Esophagus squamous epithelium (tissue), 5 donors: ENCODE measurements at places on chromosomes 12 and 14. TPM values are rescaled to one million over a fixed set of nuclear protein-coding genes. Genes with fewer than 3 reads are reported as not detected.

Gene PPM1H
- 0.09 TPM for total RNA-seq

Gene AMDHD1
- 0.26 TPM for total RNA-seq

DNA sequence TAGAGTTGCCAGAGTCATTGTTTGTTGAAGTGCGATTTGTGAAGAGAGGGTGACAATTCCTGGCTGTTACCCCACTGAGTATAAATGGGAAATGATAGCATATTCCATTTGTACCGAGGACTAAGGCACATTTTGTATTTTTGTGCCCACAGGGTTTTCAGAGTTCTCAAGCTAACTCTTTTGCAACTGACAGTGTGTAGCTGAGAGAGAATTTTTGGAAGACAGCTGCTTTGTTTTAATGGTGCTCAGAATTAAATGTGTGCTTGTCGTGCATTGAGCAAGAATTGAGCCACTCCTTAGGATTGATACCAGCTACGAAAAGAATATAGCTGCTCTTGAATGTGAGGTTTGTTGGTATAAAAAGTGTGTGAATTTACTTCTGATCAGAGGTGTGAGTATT, 21.7 kb downstream of the ANKRD13A start:
- H3K27ac ChIP-seq: no peak overlapping the region
- no peaks in the 10 kb centered on the region for H3K27me3 ChIP-seq
- no peak for DNase-seq
- no peak overlapping the region for H3K4me3 ChIP-seq

DNA sequence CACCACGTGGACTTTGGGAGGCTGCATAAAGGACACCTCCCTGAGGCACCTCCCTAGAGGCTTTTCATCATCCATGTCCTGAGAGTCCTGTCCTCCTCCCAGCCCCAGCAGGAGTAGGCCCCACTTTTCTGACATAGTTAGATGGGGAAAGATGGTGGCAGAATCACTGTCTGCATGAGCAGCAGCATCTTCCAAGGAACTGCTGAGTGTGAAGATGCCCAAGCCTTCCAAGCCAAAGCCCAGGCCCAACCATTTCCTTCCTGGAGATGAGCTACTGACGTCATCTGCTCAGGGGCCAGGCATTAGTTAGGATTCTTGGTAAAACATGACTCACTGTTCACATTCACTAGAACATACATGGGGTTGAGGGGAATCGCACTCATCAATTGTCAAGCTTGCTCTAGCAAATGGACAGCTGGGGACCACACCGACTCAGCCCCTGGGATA, 37.3 kb downstream of the VDR start:
- H3K4me3 ChIP-seq: no peak overlapping the region
- no peak for DNase-seq
- peaks cover 23% of the 10 kb centered on the region for H3K4me1 ChIP-seq
- no peaks in the 10 kb centered on the region for H3K27me3 ChIP-seq
- H3K27ac ChIP-seq: no peak overlapping the region
- peaks cover 13% of the 10 kb centered on the region for H3K36me3 ChIP-seq

- no peaks in the 10 kb centered on the region for H3K27me3 ChIP-seq
- peak; percentile 92 for DNase-seq
- peaks cover 24% of the 10 kb centered on the region for H3K4me1 ChIP-seq
Measured at GRCh38 chr12:6851153-6851920, at the start of gene CDCA3. TSS of gene CDCA3 (minus strand) at chr12:6851286. CDS start at chr12:6850952, 334 bp downstream.

DNA sequence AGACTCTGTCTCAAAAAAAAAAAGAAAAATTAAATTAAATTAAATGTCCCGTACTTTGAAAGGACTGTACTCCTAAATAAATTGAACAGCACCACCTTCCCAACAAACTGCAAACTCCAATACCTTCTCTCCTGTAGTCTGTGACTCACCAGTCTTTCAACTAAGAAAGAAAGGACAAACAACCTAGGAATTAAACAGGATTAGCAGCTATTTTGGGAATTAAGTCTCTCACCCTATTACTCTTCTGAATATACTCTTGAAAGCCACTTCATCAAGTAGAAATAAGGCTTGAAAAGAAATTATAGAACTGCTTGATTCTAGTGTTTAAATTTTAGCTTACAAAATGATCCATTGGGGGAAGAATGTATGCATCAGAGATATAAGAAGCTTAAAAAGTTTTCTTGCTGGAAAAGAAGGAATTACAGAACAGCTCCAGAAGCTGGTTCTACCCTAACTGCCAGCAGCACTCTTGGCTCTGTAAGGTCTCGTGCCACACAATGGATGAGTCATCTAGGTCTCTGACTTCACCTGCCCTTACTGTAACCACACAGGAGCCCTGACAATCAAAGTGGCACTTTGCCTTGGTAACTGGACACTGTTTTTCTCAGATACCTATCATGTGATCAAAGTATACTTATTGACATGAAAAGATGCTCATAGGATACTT, 57.0 kb upstream of the CERS5 start:
- H3K27ac ChIP-seq: peak overlapping the region; percentile 84
- no peak overlapping the region for H3K4me3 ChIP-seq
- peaks cover 29% of the 10 kb centered on the region for H3K4me1 ChIP-seq
- H3K27me3 ChIP-seq: no peaks in the 10 kb centered on the region

Gene NKX2-8
- 3.4 TPM for total RNA-seq

- H3K4me1 ChIP-seq: peaks cover 6% of the 10 kb centered on the region
- no peaks in the 10 kb centered on the region for H3K36me3 ChIP-seq
- no peak overlapping the region for H3K4me3 ChIP-seq
- peaks cover 10% of the 10 kb centered on the region for H3K27me3 ChIP-seq
- no peak overlapping the region for H3K27ac ChIP-seq
- DNase-seq: no peak
Measured at GRCh38 chr14:104603711-104604401, 716 bp downstream of the TMEM179 start.

Gene HCAR1
- total RNA-seq: 0.23 TPM

- H3K4me3 ChIP-seq: no peak overlapping the region
- H3K36me3 ChIP-seq: no peaks in the 10 kb centered on the region
- no peak for DNase-seq
- H3K27me3 ChIP-seq: no peaks in the 10 kb centered on the region
Measured at GRCh38 chr12:51827925-51828818, 20.3 kb downstream of the FIGNL2 start.

- no peaks in the 10 kb centered on the region for H3K27me3 ChIP-seq
- no peaks in the 10 kb centered on the region for H3K4me1 ChIP-seq
- no peak for DNase-seq
- H3K36me3 ChIP-seq: peaks cover 53% of the 10 kb centered on the region
- H3K4me3 ChIP-seq: no peak overlapping the region
Measured at GRCh38 chr12:26666286-26666685, 166.7 kb downstream of the ITPR2 start.

Gene RTL1
- not detected for total RNA-seq

GRCh38 chr12:51217133-51217967, 512 bp downstream of the POU6F1 start:
- peaks cover 10% of the 10 kb centered on the region for H3K4me1 ChIP-seq
- no peaks in the 10 kb centered on the region for H3K27me3 ChIP-seq
- H3K36me3 ChIP-seq: no peaks in the 10 kb centered on the region
- peak overlapping the region; percentile 98 for H3K27ac ChIP-seq
- peak overlapping the region; percentile 94 for H3K4me3 ChIP-seq

GRCh38 chr12:80894179-80894578, 43.6 kb downstream of the LIN7A start:
- H3K4me1 ChIP-seq: no peaks in the 10 kb centered on the region
- no peak overlapping the region for H3K4me3 ChIP-seq
- no peaks in the 10 kb centered on the region for H3K36me3 ChIP-seq
- H3K27ac ChIP-seq: no peak overlapping the region

Gene EML1
- 22.9 TPM for total RNA-seq

DNA sequence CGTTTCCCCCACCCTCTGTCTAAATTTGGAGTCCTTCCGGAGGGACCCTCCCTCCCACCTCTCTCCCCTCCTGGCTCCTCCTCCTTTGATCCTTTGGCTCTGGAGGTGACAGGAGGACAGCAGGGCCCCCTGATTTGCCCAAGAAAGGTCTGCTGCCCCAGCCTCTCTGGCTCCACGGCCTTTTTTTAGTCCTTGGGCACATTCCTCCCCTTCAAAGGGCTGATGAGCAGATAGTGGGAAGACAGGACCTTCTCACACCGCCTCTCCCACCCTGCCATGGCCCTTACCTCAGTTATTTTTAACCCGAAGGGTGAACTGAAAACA, 196 bp upstream of the MYH6 start:
- no peak overlapping the region for H3K4me3 ChIP-seq
- no peaks in the 10 kb centered on the region for H3K4me1 ChIP-seq
- DNase-seq: no peak
- no peaks in the 10 kb centered on the region for H3K36me3 ChIP-seq
- peaks cover 62% of the 10 kb centered on the region for H3K27me3 ChIP-seq

Gene GTF2H3
- 50.2 TPM for total RNA-seq

Gene TRHDE
- total RNA-seq: under 0.01 TPM

Gene KRT80
- 20.9 TPM for total RNA-seq

DNA sequence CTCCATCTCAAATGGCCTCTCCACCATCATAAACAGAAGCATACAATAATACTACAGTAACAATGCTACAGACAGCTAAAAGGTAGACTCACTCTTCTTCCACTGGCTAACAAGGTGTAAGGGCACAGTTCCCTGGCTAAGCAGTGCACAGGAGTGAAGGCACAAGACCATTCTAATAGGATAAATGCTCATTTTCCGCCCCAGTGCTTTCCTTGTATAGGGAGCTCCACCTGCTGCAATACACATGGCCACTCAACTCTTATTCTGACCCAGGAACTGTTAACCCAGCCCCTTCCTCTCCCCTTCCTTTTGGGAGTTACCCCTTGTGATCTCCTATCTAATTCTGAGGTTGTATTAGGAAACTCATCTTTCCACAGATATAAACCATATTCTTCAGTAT, 124.6 kb downstream of the KCNK10 start:
- DNase-seq: no peak
- no peaks in the 10 kb centered on the region for H3K4me1 ChIP-seq
- no peaks in the 10 kb centered on the region for H3K27me3 ChIP-seq
- H3K36me3 ChIP-seq: no peaks in the 10 kb centered on the region

- H3K36me3 ChIP-seq: no peaks in the 10 kb centered on the region
- H3K4me3 ChIP-seq: no peak overlapping the region
- no peak overlapping the region for H3K27ac ChIP-seq
- no peaks in the 10 kb centered on the region for H3K4me1 ChIP-seq
Measured at GRCh38 chr12:72234886-72235285, 37.3 kb upstream of the TRHDE start.

DNA sequence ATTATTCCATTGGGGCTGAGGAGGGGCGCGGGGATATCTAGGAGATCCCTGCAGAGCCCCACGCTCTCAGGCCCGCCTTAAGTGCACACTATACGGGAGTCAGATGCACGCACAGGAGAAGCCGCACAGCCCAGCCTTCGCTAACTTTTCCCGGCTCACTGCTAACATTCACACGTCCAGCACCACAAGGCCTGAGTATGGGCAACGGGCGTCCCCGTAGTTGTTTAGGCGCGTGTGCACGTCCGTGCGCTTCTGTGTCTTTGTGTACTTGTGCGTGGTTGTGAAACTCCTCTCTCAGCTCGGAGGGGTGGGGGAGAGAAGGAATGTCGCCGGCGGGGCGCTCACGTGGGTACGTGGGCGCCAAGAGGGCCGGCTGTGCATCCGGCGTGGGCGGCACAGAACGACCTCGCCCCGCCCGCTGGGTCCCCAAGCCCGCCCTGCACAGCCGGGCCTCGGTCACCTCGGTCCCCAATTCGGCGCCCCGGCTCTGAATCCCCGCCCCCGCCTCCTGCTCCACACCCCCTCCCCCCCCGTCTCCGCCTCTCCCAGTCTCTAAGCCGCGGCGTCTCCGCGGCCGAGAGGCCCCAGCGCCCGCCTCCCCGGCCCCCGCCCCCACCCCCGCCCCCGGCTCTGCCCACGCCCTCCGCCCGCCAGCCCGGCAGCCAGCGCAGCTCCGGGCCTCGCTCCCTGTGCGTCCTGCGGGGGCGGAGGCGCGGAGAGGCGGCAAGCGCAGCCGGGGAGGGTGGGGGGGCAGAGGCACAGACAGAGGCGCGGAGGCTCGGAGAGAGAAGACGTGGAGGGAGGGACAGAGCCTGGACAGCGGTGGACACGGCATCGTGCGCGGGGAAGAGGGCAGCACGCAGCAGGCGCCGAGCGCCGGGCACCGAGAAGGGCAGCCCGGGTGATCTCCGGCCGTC, at the start of gene NAB2:
NAB2 (plus strand) TSS at position 761 of the 917 bp plus-strand sequence. CDS start 158 bp downstream, outside the sequence.
- H3K4me3 ChIP-seq: peak within 1 kb of the TSS; percentile 85
- peak; percentile 79 for DNase-seq
- H3K36me3 ChIP-seq: peaks cover 3% of the 10 kb centered on the region
- H3K27ac ChIP-seq: peak within 1 kb of the TSS; percentile 98

GRCh38 chr14:20631023-20631879, 10.2 kb downstream of the OR6S1 start:
- H3K4me3 ChIP-seq: no peak overlapping the region
- no peaks in the 10 kb centered on the region for H3K27me3 ChIP-seq
- H3K36me3 ChIP-seq: no peaks in the 10 kb centered on the region
- H3K27ac ChIP-seq: no peak overlapping the region

Gene TEX52
- not detected for total RNA-seq

GRCh38 chr14:61751475-61751989, 10.7 kb upstream of the SNAPC1 start:
- DNase-seq: no peak
- H3K27me3 ChIP-seq: no peaks in the 10 kb centered on the region
- H3K36me3 ChIP-seq: peaks cover 28% of the 10 kb centered on the region
- H3K27ac ChIP-seq: peak overlapping the region; percentile 93
- peaks cover 8% of the 10 kb centered on the region for H3K4me1 ChIP-seq
- H3K4me3 ChIP-seq: peak overlapping the region; percentile 61

DNA sequence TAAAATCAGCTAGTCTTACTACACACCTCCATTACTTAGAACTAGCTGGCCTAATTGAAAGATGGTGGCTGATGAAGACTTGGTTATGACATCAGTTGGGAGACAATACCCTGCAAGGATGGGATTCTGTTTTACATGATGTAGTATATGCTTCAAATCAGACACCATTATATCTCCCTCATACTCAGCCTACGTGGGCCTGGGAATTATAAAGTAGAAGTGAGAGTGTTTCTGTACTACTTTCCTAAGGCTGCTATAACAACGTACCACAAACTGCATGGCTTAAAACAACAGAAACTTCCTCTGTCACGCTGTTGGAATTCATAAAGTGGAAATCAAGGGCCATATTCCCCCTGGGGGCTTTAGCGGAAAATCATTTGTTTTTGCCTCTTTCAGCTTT, 190.4 kb downstream of the PAH start:
- DNase-seq: no peak
- no peaks in the 10 kb centered on the region for H3K36me3 ChIP-seq

DNA sequence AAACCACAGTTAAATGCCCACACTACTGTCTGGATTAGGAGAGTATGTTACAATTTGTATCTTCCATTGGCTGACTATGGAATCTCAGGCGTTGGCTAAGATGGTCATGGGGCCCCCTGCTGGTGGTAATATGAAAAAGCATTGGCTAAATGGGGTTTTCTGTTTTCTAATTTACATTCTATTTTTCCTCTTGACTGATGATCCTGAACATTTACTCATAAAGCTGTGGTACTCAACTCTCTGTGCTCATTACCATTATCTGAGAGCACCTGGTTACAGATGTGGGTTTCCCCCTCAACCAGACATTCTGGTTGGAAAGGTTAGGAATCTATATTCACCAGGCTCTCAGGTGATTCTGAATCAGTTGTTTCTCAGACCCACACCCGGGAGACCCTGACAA, 64.8 kb downstream of the WSCD2 start:
- no peak overlapping the region for H3K4me3 ChIP-seq
- no peak overlapping the region for H3K27ac ChIP-seq
- H3K36me3 ChIP-seq: no peaks in the 10 kb centered on the region
- H3K4me1 ChIP-seq: no peaks in the 10 kb centered on the region
- DNase-seq: no peak
